ENCODE measurements at places on chromosomes 1 and 21.

DNA sequence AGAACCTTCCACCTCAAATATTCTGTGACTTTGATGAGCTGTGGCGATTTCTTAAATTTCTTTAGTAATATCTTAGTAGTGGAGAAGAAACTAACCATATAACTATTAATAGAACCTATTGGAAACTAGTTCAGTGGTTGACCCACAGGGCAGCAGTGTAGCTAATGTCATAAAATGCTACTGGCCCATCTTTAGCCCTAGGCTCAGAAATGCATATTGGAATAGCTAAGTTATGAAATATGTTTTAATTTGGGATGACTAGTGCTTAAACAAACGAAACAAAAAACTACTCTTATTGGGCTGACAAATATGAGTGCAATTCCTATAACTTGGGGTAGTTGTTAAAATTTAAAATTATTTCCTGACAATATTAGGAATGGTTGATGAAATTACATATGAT is 20.2 kb downstream of the MACO1 start:
- no peak for DNase-seq

DNA sequence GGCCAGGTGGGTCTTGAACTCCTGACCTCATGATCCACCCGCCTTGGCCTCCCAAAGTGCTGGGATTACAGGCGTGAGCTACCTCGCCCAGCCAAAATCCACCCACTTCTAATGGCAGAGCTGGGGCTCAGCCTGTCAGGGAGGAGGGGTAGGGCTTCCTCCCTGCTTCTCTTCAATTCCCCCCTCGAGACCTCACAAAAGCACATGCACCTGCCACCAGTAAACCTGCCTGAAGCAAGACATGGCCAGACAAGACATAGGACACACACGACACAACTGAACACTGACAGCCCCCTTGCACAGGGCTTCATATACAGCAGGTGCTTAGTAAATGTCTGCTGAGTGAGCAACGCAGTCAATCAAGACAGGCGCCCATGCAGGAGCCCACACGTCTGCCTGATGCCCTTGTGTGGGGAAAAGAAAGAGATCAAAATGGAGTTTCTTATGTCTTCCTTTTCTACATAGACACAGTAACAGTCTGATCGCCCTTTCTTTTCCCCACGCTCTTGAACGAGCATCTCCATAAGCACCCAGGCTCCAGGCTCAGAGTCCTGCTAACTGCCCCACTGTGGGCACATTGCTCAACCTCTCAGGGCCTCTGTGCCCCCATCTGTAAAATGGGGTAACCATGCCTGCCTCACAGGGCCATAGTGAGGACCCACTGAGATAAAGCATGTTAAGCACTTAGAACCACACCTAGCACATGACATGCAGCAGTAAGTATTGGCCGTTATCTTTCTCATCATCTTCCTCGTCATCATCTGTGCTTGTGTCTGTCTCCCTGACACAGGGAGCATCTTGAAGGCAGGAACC is 8.8 kb downstream of the SDC3 start:
- DNase-seq: no peak

GRCh38 chr1:153565529-153566374 is at the start of gene S100A2:
TSS of gene S100A2 (minus strand) at chr1:153565844. CDS start at chr1:153563877, 1,967 bp downstream.
- DNase-seq: peak; percentile 72

- no peak for DNase-seq
Measured at GRCh38 chr1:244957525-244957924, 93.2 kb upstream of the HNRNPU start.

Data from SHP77 (cell line).